Stimulated activated CD4-positive, alpha-beta T cell treated with anti-CD3 and anti-CD28 coated beads, Interleukin-1b, Interleukin-23, amount 100 ng/mL, for 1 hour (primary cell): ENCODE measurements at places on chromosomes 1 and 21.

DNA sequence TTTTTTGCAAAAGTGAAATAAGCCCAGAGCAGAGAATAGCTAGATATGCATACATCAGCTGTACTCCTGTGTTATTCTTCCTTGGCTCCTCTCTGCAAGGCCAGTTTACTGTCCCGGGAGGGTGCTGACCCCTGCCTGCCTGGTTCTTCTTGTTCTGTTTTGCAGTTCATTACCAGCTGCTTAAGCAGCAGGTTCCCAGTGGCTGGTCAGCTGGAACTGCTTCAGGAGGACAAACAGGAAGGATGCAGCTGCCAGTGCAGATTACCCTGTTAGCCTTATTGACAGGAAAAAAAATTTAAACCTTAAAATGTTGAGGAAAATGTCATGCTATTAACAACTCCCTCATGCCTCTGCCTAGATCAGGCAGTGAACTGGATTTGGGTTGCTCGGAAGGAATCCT is 16.0 kb upstream of the LRIG2 start:
- no peak for DNase-seq

GRCh38 chr1:54342742-54343687 is 63.2 kb downstream of the SSBP3 start:
- no peak for DNase-seq

- DNase-seq: no peak
Measured at GRCh38 chr21:41536076-41536826, 28.3 kb upstream of the TMPRSS2 start.

GRCh38 chr21:18499761-18500376 is 96.3 kb upstream of the TMPRSS15 start:
- peak; percentile 4 for DNase-seq

DNA sequence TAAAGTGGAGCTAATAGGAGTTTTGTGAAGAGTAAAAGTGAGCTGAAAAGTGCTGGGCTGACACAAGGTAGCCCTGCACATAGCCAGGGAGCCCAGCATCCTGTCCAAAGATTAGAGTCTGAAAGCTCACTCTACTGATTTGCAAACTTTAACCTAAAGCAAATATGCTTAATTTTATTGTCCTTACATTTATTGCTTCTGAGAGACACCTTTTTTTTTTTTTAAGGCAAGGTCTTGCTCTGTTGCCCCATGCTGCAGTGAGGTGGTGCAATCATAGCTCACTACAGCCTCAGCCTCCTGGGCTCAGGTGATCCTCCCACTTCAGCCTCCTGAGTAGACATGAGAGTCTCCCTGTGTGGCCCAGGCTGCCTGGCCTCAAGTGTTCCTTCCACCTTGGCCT is 16.5 kb downstream of the MGST3 start:
- no peak for DNase-seq

GRCh38 chr1:248816042-248816851 is 9.5 kb downstream of the SH3BP5L start:
- no peak for DNase-seq

- DNase-seq: no peak
Measured at GRCh38 chr1:205495237-205495823, 9.1 kb upstream of the CDK18 start.

DNA sequence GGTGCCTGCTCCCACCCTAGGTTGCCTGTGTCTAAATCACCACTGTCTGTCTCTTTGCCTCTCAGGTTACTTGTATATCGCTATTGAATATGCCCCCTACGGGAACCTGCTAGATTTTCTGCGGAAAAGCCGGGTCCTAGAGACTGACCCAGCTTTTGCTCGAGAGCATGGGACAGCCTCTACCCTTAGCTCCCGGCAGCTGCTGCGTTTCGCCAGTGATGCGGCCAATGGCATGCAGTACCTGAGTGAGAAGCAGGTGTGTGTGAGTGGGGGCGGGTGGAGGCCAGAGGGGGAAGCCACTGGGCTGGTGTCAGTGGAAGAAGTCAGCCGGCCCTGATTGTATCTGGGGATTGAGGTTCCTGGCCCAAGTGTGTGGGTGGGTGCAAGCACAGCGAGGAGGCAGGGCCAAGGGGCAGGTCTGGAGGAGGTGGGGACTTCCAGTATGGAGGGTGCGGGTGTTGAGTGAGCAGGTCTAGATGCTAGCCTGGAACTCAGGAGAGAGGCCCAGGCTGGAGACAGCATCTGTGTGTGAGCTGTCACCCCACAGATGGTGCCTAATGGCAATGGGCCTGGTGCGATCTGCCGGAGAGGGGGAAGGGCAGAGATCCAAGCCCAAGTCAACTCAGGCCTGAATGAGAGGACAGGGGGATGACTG is 17.2 kb downstream of the TIE1 start:
- no peak for DNase-seq

DNA sequence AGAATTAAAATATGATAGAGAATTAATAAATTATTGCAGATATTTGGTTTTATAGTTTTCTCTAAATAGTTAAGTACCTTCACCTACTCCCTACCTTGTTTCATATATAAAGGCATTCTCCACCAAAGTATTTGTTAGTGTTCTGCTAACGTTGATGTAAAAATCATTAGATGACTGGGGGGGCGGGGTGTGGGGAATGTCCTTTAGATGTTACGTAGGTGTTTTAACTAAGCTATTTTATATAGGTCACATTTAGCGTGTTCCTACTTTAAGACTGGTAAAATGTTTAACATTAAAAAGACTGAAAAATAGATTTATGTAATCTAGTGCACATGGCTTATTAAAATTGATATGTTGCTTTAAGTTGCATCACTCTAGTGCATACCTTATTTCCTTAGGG is 48.6 kb downstream of the PTPRC start:
- no peak for DNase-seq

- no peak for DNase-seq
Measured at GRCh38 chr1:173554089-173554488, 48.8 kb downstream of the SLC9C2 start.

DNA sequence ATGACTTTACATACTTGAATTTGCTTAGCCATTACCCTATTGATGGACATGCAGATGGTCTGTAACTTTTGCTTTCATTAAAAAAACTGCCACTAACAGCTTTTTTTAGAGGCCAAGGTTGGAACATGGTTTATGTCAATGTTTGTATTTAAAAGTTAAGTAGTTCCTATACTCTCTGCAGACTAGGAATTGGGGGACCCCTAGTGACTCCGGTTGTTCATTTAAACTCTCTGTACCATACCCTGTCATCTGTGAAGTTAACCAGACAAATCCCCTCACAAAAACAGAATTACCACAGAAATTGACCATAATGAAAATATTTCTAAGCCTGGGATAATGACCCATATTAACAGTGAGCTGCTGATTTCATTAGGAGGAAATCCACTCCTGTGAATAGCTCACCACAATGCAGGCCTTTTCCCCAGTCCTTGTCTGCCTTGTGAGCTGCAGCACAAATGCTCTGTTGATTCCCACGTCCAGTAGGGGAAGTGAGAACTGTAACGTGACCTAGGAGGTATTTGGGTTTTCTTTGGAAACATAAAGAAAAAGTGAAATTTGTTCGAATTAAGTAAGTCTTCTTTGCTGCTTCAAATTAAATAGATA is 30.2 kb upstream of the CD101 start:
- no peak for DNase-seq

- no peak for DNase-seq
Measured at GRCh38 chr1:109256971-109257681, 7.8 kb downstream of the CELSR2 start.

DNA sequence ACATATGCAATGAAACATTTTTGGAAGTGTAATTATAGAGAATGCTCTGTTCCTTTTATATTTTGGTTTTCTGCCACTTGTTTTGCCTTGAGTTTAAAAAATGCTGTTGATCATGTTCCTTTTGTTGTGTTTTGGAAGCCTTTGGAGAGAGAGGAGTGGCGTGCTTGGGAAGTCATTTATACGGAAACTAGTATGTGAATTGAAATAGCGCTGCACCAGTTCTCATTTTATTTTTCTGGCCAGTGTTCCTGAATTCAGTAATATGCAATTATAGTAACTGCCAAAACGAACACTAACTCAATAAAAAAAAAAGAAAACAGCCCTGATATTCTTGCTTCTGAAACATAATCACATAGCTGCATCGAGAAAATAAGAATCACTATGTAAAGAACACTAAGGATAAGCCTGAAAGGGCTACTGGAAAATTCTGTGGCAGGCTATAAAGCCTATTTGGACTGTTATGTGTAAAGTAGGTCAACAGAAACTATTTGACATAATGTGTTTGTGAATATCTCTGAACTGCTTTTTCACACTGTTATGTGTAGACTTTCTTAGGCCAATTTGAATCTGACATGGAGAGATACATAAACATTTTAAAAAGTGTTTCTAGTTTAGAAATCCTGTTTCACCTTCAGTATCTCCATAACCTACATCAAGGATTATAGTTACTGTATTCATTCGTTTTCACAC is 742.0 kb downstream of the KCNT2 start:
- DNase-seq: no peak

DNA sequence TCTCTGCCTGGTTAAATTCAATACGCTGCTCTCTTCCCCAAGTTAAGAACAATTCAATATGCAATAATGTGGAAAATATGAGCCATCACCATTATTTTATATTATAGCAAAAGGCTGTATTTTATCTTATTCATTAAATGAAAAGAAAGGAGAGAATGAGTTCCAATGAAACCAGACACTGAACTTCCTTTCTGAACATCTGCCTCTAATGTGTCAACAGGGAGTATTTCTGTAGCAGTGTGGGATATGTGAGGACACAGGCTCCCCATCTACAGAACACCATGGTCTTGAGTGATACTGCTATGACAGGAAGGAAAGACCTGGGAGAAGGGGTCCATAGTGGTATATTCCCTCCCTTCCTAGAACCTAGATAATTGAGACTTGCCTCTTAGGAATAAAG is 46.3 kb downstream of the CASQ2 start:
- DNase-seq: no peak

DNA sequence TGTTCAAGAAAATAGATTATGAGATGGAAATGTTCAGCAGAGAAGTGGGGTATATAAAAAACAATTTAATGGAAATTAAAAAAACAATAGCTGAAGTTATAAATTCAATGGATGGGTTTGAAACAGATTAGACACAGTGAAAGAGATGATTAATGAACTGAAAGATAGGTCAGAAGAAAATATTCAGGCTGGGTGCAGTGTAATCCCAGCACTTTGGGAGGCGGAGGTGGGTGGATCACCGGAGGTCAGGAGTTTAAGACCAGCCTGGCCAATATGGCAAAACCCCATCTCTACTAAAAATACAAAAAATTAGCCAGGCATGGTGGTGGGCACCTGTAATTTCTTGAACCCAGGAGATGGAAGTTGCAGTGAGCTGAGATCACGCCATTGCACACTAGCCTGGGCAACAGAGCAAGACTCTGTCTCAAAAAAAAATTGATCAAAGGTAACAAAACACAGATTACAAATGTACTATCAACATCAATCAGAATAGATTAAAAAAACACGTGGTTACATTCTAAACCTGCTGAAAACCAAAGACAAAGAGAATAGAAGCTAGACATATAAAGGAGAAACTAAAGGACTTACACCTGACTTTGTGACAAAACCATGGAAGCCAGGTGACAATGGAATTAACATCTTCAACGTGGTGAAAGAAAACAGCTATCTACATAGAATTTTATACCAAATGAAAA is 4.8 kb upstream of the SUMO3 start:
- DNase-seq: no peak

DNA sequence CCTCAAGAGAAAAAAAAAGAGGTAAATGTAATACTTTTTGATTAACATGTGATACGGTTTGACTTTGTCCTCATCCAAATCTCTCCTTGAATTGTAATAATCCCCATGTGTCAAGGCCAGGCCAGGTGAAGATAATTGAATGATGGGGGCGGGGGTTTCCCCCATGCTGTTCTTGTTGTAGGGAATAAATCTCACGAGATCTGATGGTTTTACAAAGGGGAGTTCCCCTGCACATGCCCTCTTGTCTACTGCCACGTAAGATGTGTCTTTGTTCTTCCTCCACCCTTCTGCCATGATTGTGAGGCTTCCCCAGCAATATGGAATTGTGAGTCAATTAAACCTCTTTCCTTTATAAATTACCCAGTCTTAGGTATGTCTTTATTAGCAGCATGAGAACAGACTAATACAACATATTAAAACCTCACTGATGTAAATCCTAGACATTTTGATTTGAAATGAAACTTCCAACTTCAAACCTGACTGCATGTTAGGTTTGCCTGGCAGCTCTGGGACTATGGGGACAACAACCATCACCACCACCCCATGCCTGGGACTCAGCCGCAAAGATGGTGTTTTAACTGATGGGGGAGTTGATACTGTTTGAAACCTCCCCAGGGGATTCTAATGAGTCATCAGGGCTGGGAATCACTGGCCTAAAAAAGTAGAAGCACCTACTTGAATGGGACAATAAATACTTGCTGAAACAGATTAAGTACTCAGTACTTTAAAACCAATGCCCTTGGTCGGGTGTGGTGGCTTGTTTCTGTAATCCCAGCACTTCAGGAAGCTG is 32.8 kb upstream of the BACH1 start:
- peak; percentile 16 for DNase-seq

DNA sequence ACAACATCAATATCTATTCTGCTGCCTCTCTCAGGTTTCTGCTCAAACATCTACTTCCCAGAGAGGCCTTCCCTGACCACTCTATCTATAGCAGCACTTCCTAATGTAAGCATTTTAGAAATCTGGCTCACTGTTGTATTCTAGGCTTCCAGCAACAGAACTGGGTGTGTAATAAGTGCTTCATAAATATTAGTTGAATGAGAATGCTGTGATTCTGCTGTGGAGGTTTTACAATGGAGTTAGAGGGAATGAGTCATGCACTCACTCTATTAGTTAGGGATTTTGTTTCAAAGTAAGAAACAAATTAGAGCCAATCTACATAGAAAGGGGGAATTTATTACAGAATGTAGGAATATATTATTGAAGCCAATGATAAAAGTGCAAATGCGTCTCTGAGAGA is 38.6 kb upstream of the SLC35F3 start:
- no peak for DNase-seq

DNA sequence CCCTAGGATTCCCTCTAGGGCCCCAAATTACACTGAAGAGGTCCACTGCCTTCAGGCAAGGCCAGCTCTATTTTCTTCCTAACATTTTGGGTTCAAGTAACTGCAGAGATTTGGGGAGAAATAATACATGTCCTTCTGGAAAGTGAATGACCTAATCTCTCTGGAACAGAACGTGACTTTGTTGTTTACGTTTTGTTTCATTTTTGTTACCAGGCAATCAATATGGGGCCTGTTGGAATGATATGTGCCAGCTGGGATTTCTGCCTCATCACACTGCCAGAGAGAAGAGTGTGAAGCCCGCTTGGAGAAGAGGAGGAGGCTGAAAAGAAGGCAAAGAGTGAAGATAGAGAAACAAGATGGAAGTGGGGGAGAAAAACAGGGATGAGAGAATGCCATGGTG is 116.7 kb downstream of the FASLG start:
- no peak for DNase-seq

GRCh38 chr1:205690122-205690756 is 9.9 kb upstream of the SLC45A3 start:
- DNase-seq: no peak

- no peak for DNase-seq
Measured at GRCh38 chr1:1032424-1032823, 12.5 kb downstream of the AGRN start.
